ENCODE measurements at places on chromosomes 2 and 18.

DNA sequence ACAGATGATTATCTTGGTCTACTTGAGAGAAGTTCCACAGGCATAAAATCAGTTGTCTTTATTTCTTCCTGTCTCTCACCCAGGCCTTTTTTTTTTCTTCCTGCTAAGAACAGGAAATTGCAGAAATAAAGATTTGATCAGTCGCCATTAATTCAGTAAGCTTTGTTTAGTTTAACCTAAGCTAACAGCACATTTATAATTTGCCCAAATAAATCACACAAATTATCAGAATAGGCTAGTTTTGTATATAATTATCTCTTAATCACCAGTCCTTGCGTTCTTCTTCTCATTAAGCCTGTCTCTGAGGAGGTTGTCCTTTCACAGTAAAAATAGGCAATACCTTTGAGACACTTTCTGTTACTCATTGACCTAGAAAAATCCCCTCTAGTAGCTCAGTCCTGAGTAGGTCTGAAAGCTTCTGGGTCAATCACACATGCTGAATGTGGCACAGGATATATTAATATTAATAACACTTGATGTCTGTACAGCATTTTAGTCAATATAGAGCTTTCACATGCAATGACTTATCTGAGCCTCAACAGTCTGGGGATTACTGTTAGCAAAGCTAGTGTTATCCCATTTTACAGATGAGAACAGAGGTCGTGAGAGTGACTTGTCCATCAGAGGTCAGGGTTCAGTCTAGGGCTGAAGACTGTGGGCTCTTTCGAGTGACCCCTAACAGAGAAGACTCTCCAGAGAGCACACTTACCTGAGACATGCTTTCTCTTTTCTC is 11.2 kb upstream of the STK17B start:
- DNase-seq: no peak

- no peak for DNase-seq
These were observed 210.3 kb upstream of the SMAD2 start for GRCh38 chr18:48140731-48141130.

DNA sequence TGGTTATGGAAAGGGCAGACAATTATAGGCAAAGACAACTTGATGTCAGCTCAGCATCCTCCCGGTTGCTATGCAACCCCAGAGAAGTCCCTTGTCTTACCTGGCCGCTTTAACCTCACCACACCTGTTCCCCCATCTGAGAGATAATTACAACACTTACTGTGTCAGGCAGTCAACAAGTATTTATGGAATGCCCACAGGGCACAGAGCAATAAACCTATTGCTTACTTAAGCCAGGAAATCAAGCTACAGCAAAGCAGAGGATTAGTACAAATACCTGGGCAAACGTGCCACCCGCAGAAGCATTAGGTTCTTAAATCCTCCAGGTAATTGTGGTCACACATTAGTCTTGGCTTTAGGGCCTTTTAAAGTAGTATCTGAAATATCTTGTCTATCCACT is 320.4 kb upstream of the REV1 start:
- no peak for DNase-seq

GRCh38 chr2:38454081-38454480 is 77.0 kb upstream of the ATL2 start:
- DNase-seq: no peak

DNA sequence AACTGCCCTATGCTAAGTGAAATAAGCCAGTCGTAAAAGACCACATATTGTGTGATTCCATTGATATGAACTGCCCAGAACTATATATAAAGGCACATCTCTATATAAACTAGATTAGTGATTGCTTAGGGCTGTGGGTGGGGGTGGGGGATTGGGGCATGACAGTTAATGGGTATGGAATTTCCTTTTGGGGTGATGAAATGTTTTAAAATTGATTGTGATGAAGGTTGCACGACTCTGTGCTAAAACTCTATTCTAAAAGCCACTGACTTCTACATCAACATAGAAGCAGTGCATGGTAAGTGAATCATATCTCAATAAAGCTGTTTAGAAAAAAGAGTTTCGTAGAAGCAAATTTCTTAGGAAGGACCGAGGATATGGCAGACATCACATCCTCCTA is 53.0 kb downstream of the CDCA7 start:
- no peak for DNase-seq

DNA sequence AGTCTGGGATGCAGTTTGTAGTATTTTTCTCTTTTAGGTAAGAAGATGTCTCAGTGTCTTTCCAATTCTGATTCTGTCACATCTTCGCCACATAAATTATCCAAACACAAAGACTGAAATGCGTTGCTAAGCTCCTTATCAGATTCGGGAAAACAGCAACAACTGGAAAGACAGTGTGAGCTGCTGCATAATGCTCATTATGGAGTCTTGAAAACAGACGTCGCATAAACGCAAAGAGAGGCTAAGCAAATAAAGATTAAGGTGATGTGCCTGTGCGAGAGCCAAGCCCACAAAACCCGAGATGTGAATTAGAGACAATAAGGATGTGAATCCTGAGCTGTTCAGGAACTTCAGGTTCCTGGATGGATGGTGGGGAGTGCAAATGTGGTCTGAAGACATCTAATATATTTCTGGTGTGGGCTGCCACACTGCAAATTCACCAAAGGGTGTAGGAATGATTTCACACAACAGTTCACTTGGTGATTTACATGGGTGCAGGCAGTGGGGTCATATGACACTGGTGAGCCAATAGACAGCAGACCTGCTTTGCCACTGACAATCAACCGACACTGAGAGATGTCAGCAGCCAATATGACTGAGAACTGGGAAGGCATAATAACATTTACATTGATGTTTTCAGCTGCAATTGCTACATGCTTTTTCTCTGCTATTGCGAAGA is 195.8 kb downstream of the MTX2 start:
- DNase-seq: no peak

DNA sequence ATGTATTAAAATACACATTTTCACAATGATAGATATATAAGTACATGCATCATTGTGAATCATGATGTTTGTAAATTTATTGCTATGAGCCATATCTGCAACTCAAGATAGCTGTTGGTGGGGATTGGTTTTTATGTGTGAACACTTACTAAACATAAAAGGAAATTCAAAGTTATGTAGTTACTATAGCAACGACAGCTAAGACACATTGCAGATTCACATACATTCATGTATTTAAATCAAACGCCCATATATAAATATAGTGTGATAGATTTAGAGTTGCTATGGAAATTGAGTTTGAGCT is 65.6 kb downstream of the MAPRE2 start:
- DNase-seq: no peak

DNA sequence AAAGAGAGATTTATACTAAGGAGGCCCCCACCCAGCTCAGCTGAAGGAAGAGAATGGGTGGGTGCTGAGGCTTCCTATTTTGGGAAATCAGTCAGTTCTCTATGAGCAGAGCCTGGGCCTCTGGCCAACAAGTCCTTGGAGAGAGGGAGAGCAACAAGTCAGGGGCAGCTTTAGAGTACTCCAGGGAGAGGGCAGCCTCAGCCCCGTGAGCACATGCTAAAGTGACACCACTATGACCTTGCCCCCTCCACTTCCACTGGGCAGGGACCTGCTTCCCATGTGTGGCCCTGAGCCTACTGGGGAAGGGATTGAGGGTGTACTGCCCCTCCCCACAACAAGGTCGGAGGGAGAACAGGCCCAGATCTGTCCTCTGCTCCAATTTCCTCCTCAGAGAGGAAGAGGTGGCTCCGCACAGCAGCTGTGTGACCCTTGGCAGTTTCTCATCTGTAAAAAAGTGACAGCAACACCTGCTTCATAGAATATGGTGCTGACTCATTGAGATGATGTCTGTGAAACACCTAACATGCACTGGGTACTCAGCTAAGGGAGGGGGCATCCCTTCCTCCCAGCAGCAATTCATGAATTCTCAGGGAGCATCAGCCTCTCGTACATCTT is 72.9 kb downstream of the CLHC1 start:
- DNase-seq: no peak

DNA sequence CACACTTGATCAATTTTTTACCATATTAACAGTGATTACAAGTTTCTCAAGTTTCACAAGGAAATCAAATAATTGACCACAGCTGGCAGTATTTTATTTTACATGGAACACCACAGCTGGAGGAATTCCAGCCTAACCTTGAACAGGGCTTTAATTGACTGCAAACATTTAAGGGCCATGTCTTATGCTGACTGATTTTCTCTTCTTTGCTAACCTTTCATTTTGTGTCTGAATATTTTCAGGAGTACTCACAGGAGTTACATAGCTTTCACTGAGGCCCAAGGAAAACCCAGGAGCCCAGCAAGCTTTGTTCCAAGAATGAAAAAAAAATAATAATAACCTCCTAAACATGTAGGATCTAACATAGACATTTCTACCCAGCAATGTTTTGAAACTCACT is 49.6 kb downstream of the FRZB start:
- DNase-seq: no peak

- DNase-seq: no peak
These were observed 184.4 kb downstream of the MYO3B start for GRCh38 chr2:170362313-170362870.

DNA sequence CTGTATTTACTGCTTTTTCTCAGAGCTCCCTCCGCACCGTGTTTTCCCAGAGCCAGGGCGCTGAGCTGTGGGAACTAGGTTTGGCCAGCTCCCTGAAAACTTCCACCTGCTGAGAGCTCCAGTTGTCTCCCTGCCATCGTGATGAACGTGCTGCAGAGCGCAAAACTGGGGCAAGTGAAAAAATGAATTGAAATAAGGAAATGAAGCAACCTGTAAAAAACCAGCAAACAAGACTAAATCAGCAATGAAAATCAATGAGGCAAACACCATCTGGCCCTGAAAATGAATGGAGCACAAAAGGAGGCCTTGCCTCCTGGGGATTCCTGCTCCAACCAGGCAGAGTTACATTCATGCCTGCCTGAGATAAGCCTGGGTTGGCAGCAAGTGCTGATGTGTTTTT is 129.9 kb downstream of the MARCHF4 start:
- DNase-seq: no peak

GRCh38 chr2:177187631-177188312 is 24.8 kb upstream of the HNRNPA3 start:
- DNase-seq: peak; percentile 57
